ENCODE measurements at places on chromosomes 2 and 18.

DNA sequence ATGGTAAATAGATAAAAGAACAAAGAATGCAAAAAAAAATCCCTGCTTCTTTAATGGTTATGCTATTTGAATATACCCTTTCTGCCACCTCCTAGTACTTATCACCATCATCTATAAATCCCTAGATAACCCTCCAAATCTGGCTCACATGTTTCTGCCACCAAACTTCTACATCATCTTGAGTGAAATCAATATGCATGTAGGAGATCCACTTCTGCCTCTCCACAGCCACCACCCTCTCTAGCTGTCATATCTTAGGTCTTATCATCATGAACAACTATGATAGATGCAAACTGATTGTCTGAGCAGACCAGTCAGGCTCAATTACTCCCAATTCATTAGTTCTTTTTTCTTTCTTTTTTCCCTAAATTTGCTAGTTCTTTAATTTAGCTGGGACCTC, 55.3 kb downstream of the STRN start:
- no peak for DNase-seq

DNA sequence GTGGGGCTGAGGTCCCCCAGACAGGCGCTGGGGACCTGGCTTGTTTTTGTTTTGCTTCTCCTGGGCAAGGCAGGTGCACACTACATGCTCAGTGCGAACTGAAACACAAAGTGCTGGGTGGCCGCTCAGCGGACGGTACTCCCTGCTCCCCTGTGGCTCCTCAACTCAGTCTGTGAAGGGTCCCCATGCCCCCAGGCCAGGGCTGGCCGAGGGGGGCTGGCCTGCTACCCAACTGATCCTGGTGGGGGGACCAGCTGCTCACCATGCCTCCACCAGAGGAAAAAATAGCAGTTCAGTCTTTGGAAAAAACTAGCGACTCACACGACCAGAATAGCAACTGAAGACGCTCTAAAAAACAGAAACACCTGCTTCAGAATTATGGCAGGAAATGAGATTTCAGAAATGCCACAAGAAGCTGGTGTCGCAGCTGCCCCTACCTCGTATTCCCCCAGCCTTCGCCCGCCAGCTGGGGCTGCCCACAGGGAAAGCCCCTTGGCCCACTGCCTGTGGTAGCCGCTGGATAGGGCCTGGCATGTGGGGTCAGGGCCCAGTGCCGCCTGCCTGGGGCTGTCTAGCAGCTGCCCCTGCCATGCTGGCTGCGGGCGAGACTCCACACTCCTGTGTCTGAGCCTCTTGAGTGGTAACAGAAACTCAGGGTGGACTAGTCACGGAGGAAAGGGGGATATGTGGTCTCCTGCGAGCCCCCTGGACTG, 43.7 kb downstream of the MEX3C start:
- peak; percentile 65 for DNase-seq

- DNase-seq, result no peak
Observed at GRCh38 chr2:196500686-196501431, 138.7 kb upstream of the CCDC150 start.

- DNase-seq, result no peak
Observed at GRCh38 chr2:181563101-181563692, 93.7 kb downstream of the CERKL start.

DNA sequence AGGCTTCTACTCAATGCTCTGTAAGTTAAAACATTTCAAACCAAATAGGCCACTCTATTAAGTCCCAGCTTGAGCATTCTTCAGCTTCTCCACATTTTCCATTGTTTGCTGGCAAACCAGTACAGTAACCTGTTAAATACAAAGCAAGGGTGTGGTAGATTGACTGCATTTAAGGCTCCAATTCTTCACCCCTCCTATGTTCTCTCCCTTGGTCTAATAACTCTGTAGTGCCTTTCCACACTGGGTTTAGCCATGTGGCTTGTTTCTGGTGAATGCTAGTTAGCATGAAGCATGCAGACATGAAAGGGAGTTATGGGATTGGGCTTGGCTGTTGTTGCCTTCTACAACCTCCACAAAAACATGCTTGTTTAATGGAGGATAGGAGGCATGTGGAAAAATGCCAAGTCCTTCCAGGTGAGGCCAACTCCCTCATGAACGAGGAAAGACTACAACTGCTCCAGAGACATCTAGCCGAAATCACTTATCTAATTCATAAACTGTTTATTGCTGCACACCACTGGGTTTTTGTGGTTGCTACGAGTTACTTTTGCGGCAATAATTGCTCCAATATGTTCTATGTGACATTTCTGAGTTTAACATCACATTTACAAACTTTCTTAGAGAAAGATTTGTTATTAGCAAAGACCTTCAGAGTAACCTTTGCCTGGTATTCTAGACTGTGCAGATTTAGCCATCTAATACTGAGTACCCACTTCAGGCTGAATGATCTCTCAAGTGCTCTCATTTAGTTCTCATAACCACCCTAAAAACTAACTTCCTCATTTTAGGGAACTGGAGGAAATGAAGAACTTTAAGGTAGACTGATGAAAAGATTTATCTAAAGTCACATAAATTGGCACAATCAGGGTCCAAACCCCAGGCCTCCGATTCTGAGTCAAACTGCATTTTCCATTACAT, 104.0 kb downstream of the SMAD2 start:
- DNase-seq, result no peak

DNA sequence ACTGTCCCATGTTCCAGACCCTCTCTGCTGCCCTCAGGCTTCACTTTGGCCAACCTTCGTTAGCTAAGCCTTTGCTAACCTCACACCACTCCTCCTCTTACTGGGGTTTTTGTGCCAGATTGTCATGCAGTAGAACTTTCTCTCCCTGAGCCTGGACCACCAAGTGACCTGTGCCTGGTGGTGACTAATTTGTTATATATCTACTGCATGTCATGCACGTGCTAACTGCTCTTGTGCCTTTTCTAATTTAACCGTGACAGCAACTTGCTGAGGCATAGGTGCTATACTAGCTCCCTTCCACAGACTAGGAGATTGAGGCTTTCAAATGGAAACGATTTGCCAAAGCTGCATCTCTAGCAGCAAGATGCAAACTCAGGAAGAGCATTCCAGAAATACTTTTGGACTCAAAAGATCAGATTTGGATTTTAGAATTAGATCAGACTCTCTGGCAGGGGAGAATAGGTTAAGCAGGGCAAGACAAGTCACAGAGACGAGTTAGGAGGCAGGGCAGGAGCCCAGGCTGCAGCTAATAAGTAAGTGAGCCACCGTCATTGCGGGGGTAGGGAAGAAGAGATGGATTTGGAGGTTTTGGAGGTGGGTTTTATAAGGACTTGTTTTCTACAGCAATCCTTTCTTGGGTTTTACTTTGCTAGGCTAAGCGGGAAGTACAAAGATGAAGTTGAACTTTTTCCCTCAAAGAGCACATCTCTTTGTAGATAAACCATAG, 1.8 kb downstream of the PPP1R7 start:
- no peak for DNase-seq

GRCh38 chr2:205835251-205835791, 153.0 kb downstream of the NRP2 start:
- no peak for DNase-seq

- DNase-seq, result no peak
Observed at GRCh38 chr2:204984518-204984917, 439.2 kb downstream of the PARD3B start.

DNA sequence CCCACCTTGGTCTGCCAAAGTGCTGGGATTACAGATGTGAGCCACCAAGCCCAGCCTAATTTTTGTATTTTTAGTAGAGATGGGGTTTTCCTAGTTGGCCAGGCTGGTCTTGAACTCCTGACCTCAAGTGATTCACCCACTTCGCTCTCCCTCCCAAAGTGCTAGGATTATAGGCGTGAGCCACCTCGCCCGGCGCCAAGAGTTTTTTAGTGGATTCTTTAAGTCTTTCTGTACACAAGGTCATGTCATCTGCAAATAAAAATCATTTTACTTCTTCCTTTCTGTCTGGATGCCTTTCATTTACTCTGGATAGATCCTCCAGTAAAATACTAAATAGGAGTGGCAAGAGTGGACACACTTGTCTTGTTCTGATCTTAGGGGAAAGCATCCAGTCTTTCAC, 61.7 kb downstream of the KCMF1 start:
- no peak for DNase-seq

- DNase-seq, result peak; percentile 51
Observed at GRCh38 chr2:175880-176820, 87.7 kb downstream of the SH3YL1 start.

GRCh38 chr18:46636040-46636630, 20.9 kb downstream of the LOXHD1 start:
- no peak for DNase-seq

- DNase-seq, result no peak
Observed at GRCh38 chr2:182705761-182706160, 10.3 kb upstream of the DNAJC10 start.

GRCh38 chr2:29583104-29583503, 338.3 kb downstream of the ALK start:
- DNase-seq, result no peak

- DNase-seq, result no peak
Observed at GRCh38 chr2:61335187-61335586, 135.7 kb downstream of the USP34 start.
